ENCODE measurements at places on chromosomes 2 and 18. TPM values are rescaled to one million over a fixed set of nuclear protein-coding genes. Genes with fewer than 3 reads are reported as not detected.

ACADL gene
- not detected for polyA plus RNA-seq

RFTN2 gene
- polyA plus RNA-seq = not detected

SIX2 gene
- polyA plus RNA-seq = not detected

POTEJ gene
- not detected for polyA plus RNA-seq

DUSP2 gene
- polyA plus RNA-seq = 1.8 TPM

UGT1A5 gene
- polyA plus RNA-seq = not detected

DNA sequence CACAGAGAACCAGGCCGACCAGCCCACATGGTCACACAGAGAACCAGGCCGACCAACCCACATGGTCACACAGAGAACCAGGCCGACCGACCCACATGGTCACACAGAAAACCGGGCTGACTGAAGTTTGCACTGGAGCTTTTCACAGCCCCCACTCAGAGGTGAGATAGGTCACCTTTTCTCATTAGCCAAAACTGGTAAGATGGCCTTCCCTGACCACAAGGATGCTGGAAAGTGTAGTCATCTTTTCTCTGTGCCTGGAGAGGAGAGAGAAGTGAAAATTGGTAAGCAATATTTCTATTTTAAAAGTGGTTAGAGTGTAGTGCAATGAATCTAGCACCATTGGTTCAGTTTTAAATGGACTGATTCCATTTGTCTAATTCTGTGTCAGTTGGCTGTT, 247.1 kb downstream of the NEDD4L start:
- no peak for DNase-seq
- no peak overlapping the region for H3K27ac ChIP-seq
- H3K4me1 ChIP-seq = no peaks in the 10 kb centered on the region
- H3K4me3 ChIP-seq = no peak overlapping the region

- H3K4me3 ChIP-seq = no peak overlapping the region
- peaks cover 3% of the 10 kb centered on the region for H3K27me3 ChIP-seq
- DNase-seq = no peak
- no peaks in the 10 kb centered on the region for H3K36me3 ChIP-seq
Measured at GRCh38 chr2:173667014-173667413, 298.2 kb downstream of the SP3 start.

DNA sequence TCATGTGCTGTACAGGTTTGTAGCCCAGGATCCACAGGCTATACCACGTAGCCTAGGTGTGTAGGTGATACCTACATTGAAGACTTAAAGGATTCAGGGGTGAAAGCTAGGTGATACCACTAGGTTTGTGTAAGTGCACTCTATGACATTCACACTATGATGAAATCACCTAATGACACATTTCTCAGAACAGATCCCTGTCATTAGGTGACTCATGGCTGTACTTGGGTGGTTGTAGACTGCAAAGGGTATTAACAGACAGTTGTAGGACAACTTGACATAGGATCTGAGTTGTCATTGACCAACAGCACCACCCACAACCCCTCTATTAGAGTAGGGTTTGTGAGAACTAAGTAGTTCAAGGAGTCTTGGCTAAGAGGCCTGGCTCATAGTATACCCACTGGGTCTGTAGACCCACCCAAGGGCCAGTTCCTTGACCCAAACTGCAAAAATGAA, 27.7 kb upstream of the SMCHD1 start:
- peaks cover 1% of the 10 kb centered on the region for H3K4me1 ChIP-seq
- no peaks in the 10 kb centered on the region for H3K36me3 ChIP-seq
- DNase-seq = peak; percentile 57
- no peak overlapping the region for H3K27ac ChIP-seq

DNA sequence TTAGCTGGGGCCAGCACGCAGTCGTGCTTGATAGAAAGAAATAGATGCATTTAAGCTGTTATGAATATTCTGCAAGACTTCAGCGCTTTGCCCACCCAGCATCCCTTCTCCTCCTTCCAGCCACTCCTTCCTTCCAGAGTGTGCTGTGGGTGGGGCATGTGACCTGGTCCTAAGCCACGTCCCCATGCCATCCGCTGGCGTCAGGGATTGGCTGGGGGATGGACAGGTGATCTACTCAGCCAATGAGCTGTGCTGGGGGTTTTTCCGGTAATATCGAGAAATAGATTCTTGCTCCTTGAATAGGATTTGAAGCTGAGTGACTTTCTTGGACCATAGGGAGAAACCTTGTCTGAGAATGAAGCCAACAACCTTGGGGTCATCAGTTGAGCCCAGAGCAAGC, 4.8 kb upstream of the ZAP70 start:
- H3K4me1 ChIP-seq = peaks cover 3% of the 10 kb centered on the region
- no peaks in the 10 kb centered on the region for H3K36me3 ChIP-seq
- H3K27ac ChIP-seq = no peak overlapping the region
- no peaks in the 10 kb centered on the region for H3K27me3 ChIP-seq
- DNase-seq = no peak

DNA sequence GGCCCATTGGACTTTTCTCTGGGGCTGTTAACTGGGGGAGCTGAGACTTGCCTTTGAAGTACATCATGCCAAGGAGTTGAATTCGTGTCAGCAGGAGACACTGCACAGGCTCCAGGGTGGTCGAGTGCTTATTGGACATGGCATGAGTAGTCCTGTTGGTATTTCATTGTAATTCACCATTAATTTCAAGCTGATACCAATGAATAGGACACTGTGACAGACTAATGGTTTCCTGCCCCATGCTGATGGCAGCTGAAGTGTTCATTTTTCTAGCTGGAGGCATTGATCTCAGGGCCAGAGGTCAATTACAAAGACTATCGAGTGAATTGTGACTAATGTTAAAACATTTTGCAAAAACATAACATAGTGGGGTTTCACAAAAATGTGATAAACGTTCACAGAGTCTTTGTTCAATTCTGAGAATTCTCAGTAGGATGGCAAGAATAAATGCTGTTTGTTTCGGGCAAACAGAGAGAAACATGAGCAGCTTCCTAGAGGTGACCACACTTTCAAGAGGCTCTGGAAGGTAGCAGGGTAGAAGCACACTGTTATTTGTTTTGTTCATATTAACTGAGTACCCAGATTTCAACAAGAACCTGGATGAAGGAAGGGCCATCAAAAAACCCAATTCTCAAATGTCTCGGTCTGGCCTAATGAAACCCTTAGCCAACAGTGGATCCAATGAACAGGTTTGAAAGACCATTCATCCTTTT, 90.6 kb upstream of the ARL4C start:
- no peaks in the 10 kb centered on the region for H3K36me3 ChIP-seq
- H3K4me1 ChIP-seq = no peaks in the 10 kb centered on the region
- H3K27ac ChIP-seq = no peak overlapping the region
- no peak for DNase-seq
- peaks cover 4% of the 10 kb centered on the region for H3K27me3 ChIP-seq

DNA sequence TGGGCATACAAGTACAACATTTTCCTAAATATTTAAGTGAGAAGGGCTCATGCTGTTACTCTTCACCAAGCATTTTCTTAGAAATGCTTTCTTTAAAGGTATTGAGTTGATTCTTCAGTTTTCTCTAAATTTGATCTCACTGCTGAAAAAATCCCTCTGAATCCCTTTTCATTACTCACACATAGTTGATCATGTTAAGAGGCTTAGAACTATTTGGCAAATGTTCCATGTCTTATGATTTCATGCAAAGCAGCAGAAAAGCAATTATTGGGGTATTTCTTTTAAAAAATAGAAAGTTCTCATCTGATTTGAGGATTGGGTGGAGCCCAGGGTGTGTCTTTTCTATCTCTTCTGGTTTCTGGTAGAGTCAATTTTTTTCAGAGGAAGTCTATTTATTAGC, 1079.8 kb upstream of the ZEB2 start:
- H3K4me1 ChIP-seq = no peaks in the 10 kb centered on the region
- no peak overlapping the region for H3K27ac ChIP-seq
- no peak overlapping the region for H3K4me3 ChIP-seq
- H3K36me3 ChIP-seq = no peaks in the 10 kb centered on the region
- H3K27me3 ChIP-seq = no peaks in the 10 kb centered on the region
- DNase-seq = no peak

DNA sequence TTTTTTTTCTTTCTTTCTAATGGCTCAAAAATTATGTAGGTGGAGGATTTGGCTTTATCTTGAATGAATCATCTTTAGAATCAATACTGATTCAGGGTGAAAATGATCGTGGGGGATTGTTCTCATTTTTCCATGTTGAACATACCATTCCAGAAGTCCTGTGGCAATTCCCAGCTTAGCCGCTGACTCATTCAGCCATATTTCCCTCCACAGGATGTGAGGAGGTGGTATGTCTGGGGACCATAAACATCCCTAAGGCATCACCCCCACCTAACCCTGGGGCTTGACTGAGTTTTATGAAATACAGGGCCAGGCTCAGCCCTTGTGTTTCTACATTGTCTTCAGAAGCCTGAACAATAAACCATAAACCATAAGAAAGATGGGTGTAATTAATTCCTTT, 92.7 kb upstream of the FN1 start:
- DNase-seq = no peak
- no peak overlapping the region for H3K4me3 ChIP-seq
- no peaks in the 10 kb centered on the region for H3K36me3 ChIP-seq
- no peak overlapping the region for H3K27ac ChIP-seq
- H3K27me3 ChIP-seq = no peaks in the 10 kb centered on the region

- no peaks in the 10 kb centered on the region for H3K27me3 ChIP-seq
- H3K36me3 ChIP-seq = no peaks in the 10 kb centered on the region
- H3K4me1 ChIP-seq = no peaks in the 10 kb centered on the region
- H3K4me3 ChIP-seq = no peak overlapping the region
- DNase-seq = no peak
Measured at GRCh38 chr18:11533942-11534496, 75.4 kb upstream of the SLC35G4 start.

GRCh38 chr18:39841482-39842365, 2113.3 kb upstream of the PIK3C3 start:
- peaks cover 4% of the 10 kb centered on the region for H3K4me1 ChIP-seq
- H3K36me3 ChIP-seq = no peaks in the 10 kb centered on the region
- H3K27ac ChIP-seq = peak overlapping the region; percentile 26
- H3K4me3 ChIP-seq = no peak overlapping the region
- H3K27me3 ChIP-seq = peaks cover 11% of the 10 kb centered on the region

GRCh38 chr2:72425996-72426395, 278.3 kb upstream of the CYP26B1 start:
- H3K27me3 ChIP-seq = no peaks in the 10 kb centered on the region
- no peaks in the 10 kb centered on the region for H3K36me3 ChIP-seq
- DNase-seq = no peak

DNA sequence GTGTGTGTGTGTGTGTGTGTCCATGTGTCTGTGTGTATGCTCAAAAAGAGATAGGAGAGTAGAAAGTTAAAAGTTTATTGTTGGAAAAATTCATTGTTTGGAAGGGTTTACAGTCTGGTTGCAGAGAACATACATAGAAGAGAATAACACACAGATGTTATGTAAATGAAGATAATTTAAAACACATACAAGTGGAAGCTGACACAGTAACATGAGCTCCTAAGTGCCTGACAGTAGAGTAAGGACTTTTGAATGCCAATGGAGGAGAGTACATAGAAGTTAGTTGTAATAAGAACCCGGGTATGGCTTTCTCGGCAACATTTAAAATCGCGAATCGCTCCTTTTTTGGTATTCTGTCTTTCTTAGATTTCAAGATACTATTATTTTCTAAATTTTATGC, 137.0 kb upstream of the FANCL start:
- no peaks in the 10 kb centered on the region for H3K27me3 ChIP-seq
- no peak overlapping the region for H3K4me3 ChIP-seq
- DNase-seq = no peak
- H3K36me3 ChIP-seq = no peaks in the 10 kb centered on the region
